ENCODE measurements at places on chromosomes 11 and 22.

DNA sequence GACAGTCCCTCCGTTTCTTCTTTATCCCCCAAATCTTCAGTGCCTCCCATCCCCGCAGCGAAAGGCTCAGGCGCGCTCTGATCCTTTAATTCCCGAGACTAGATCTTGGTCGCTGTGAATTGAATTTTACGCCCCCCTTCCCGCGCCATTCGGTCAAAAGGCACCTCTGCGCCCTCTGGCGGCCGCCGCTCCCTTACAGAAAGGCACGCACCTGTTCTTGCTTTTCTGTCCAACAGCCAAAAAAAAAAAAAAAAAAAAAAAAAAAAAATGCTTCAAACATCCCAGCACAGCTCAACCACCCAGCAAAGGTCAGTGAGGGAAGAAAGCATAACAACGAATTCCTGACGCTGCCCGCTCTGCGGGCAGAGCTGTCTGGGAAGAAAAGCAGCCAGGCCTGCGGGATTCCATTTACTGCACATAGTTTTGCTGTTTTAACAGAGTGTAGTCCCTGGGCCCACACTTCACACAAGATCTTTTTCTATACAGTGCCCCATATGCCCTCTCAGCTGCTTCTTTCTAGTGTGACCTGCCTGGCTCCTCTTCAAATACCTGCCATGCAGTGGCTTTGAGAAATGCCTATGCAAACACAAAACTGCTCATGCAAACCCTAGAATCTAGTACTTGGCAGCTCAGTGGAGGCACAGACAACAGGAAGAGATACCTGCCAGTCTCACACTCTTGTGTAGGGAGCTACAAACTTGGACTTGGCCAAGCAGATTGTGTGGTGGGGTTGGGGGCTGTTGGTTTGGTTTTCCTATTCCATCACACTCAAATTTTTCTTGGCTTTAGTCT lies 1.3 kb upstream of the ESAM start:
- DNase-seq = no peak

- DNase-seq = no peak
Observed at GRCh38 chr11:79404325-79404724, 36.5 kb downstream of the TENM4 start.

DNA sequence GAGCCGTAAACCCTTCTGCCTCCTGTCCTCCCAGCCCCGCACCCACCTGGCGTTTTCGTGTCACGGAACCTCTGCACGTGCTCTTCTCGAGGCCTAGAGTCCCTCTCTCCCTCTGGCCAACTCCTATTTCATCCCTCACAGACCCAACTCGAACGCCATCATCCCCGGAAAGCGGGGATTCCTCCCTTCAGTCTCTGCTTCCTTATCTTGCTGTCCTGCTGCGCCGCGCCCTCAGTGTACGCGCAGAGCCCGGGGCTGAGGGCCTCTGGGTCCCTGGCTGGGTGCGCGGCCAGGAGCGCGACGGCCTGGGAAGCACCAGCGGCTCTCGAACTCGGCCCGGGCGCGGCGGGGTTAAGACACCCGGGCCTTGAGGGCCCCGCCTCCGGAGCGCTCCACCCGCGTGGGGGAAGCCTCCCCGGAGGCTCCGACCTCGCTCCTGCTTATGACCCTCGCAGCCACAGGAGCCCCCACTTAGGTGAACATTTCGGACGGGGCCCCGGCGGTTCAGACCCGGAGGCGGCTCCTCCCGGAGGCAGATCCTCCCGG lies 398 bp upstream of the ATG16L2 start:
- no peak for DNase-seq

DNA sequence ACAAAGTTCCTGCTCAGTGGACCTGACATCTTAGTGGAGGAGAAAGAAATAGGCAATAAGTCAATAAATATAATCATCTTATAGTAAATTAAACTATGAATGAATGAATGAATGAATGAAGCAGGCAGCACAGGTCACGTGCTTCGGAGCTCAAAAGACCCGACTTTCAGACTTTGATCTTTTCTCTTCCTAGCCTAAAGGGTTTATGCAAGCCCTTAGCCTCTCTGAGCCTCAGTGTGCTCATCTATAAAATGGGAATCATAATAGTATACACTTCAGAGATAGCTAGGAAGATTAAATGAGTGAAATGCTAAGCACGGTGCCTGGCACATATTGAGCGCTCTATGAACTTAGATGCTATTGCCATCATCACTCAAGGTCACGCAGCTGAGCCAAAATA lies 7.5 kb downstream of the PVALB start:
- DNase-seq = no peak

- no peak for DNase-seq
Observed at GRCh38 chr11:31114442-31114841, 255.1 kb downstream of the DCDC1 start.

DNA sequence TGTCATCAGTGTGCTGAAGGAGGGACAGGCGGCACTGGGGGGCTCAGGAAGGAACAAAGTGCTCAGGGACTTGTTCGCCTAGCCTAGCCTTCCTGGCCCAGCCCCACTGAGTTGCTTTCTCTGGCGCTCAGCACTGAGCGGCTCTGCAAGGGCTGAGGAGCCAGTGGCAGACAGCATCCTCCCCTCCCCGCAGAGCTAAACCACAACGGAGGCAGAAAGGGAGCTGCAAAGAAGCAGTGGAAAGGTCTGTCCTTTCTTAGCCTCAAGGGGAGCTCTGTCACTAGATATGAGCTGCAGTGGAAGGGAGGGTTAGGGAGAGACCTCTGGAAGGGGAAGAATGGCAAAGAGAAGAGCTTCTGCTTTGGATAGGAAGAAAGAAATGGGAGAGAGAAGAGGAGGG lies 89.7 kb upstream of the PHOX2A start:
- no peak for DNase-seq

DNA sequence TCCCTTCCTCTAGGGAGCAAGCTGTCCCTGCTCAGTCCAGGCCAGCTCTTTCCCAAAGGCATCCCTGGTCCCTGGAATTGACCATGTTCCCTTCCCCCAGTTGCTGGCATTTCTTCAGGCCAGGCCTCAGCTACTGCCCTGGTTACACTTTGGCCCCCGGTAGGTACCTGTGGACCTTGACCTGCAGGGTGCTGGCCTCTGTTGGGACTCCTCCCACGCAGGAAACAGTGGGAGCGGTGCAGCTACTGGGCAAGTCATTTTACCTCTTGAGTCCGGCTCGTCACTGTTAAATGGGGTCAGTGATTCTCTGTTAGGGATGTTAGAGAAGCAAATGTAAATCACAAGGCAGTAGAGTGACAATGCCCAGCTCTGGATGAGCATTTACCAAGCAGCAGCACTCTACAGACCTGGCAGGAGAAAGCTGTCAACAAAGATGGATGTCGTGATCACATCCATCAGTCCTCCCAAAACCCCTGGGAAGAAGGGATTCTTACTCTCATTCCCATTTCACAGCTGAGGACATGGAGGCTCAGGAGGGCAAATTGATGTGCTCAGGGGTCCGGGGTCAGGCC lies 16.9 kb downstream of the MYO7A start:
- no peak for DNase-seq

DNA sequence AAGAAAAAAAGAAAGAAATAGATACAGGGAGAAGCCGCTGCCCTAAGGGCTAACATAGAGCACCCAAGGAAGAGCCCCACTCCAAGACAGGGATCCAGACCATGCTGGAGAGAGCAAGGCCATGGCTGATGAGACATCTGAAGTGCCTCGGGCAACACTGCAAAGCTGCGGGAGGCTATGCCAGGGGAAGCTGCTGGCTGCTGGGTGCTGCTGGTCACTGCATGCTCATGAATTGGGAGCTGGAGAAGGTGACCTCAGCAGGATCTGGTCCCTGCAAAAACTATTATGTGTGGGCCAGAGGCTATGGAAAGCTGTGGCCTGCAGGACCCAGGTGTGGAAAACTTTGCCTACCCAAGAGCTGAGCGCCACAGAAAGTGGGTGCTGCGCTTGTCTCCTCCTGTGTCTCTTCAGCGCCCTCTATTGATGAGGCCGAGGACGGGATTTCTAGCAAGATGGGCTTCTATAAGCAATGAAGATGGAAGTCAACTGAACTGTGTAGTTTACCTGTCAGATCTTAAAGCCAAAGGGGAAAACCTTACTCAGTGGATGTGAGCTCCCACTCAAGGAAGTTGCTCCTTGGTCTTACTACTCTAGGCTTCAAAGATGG lies 17.3 kb upstream of the SLC29A2 start:
- no peak for DNase-seq

DNA sequence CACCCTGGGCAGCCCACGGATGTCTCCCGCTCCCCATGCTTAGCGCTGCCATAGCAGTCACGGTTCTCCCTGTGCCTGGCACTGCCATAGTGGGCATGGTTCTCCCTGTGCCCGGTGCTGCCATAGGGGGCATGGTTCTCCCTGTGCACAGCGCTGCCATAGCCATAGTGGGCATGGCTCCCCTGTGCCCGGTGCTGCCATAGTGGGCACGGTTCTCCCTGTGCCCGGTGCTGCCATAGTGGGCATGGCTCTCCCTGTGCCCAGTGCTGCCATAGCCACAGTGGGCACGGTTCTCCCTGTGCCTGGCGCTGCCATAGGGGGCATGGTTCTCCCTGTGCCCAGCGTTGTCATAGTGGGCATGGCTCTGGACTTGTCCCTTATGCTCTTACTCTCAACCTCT lies 19.9 kb upstream of the ARAP1 start:
- no peak for DNase-seq
